Stimulated activated CD4-positive, alpha-beta T cell treated with anti-CD3 and anti-CD28 coated beads, Interleukin-4, amount 100 ng/mL, for 4 hours (primary cell): ENCODE measurements at places on chromosomes 6 and 20.

- DNase-seq = no peak
These were observed 50.3 kb upstream of the CDKAL1 start for GRCh38 chr6:20483887-20484497.

GRCh38 chr6:2663123-2663522 is 87.6 kb downstream of the MYLK4 start:
- DNase-seq = no peak

GRCh38 chr20:35232575-35232974 is 6.1 kb downstream of the MMP24 start:
- no peak for DNase-seq

GRCh38 chr6:150149146-150149545 is 6.3 kb downstream of the PPP1R14C start:
- DNase-seq = no peak

DNA sequence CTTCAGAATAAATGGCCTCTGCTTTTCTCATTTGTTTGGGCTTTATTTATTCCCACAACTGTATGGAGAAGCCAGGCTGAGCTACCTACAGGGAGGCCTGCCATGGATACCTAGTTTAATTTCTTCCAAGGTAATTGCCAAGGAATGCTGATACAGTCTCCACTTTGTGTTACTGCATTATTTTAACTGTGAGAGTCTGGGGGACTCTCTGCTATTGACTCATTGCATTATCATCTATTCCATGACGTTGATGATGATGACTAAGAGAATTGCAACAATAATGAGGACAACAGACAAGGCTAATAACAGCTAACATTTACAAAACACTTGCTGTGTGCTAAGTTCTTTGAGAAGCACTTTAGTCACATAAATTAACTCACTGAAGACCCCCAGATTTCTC is 88.3 kb upstream of the COL21A1 start:
- no peak for DNase-seq

GRCh38 chr6:90126181-90126580 is 170.5 kb downstream of the BACH2 start:
- DNase-seq = no peak

DNA sequence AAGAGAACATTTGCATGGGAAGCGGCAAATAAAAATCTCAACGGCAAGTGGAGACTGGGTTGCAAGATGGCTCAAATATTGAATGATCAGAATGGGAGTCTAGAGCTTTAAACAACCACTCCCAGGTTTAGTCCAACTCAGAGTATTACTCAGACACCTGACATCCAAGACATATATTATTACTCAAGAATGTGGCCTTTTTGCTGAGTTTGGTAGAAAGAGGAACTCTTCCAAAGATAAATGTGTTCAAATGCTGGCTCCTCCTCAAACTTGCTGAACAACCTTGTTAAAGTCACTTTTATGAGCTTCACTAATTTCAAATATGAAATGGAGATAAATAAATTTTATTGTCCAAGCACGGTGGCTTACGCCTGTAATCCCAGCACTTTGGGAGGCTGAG is 77.8 kb downstream of the ESR1 start:
- DNase-seq = no peak

- no peak for DNase-seq
These were observed 20.9 kb upstream of the TCP11 start for GRCh38 chr6:35161776-35162607.

DNA sequence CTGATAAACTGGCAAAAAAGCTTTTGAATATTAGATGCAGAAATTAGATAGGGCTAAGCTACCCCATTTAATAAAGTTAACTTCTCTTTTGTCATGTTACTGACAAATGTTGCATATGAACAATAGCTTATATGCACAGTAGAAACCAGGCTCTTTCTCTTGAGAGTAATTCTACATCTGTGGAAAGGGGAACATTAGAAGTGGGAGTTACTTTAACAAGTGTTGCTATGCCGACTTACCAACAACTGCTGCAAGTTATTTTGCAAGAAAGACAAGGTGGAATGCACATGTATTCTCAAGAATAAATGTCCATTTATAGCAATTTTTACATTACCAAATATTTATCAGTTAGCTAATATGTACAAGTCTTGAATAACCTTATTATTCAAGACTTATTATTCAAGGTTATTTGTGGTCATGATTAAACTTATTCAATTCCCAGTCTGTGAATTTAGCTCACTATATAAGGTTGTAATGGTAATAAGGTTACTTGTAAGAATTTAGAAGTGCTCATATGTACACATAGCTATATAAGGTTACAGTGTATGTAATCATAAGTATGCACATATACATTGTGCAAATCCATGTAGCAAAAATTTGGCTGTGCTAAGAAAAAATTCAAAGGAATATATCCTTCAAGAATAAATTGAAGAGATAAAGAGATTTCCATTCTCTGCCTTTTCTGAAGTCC is 38.3 kb downstream of the ADGRG6 start:
- DNase-seq = no peak

DNA sequence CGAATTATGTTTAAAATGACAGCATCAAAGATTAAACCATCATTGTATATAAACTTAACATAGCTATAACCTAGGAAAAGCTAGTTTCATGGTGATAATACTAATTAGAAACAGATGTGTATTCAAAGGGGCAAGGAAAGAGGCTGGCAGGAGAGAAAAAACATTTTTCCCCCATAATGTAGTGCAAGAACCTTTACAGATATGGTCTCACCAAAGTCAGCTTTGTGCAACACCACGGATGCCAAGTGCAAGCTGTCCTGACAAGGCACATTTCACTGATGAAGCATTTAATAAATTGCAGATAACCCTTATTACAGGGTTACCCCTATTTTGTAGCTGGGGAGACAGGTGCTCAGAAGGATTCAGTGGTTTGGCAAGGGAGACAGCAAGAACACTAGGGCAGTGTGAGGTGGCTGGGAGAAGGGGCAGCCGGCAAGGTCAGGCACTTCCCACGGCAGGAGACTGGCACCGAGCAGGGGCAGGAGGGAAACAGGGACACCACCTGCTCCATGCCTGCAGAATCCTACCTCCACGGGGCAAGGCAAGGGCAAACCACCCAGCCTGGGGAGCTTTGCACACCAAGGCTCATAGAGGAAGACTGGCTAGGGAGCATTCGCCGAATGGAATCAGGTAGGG is 6.5 kb downstream of the RPS6KA2 start:
- no peak for DNase-seq
